ENCODE measurements at places on chromosomes 5 and 9. TPM values are rescaled to one million over a fixed set of nuclear protein-coding genes. Genes with fewer than 3 reads are reported as not detected.

DNA sequence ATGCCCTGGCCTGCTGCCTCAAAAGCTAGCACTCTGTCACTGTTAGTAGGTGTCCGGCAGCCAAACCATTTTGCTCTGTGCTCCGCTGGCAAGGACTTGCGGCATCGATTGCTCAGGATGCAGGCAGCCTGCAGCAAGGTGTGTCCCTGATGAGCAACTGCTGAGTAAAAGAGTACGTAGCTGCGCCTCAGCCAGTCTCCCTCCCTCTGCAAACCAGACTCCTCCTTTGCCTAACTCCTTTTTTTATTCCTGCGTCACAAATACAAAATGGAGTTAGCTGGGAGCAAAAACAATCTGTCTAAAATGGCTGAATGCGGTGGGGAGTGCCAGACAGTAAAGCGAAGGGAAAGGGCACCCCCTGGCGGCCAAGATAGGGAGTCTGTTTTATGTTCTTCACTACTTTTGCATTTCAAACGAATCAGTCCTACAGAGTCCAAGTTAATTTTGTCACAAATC, 61.1 kb downstream of the DIAPH1 start:
- peak; percentile 77 for DNase-seq

GRCh38 chr5:154437281-154437965, 8.4 kb upstream of the SAP30L start:
- no peak for DNase-seq

DNA sequence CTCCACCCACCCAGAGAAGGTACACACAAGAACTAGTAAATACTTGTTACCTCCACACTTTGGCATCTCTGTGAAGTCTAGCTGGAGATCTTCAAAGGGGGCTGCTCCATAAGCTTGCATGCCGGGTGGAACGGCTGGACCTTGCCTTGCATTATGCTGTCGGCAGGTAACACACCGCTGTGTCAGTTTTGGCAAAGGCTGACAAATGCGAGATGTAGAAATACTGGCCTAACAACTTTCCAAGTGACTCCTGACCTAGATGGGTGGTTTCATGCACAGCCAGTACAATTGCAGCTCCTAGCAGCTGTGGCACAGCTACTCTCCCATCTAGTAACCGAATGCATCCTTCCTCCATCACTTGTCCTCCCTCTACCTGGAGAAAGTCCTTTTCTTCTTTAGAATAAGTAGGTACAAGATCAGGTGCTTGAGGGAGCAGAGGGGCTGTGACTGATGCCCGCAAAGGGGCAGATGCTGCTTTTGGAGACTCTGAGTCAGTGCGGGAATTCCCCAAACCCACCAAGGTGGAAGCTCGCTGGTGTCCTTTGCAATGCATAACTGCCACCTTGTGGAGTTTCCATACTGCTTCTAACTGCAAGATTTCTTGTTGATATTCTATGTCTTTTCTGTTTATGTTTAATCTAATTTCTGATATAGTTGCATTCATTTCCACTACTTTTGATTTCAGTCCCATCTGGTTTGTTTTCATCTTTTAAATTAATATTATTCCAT, 78.4 kb downstream of the TMEM161B start:
- DNase-seq = peak; percentile 73

- peak; percentile 60 for DNase-seq
Measured at GRCh38 chr9:4574657-4575243, 84.5 kb downstream of the SLC1A1 start.

GRCh38 chr5:154038261-154038706, 426 bp downstream of the FAM114A2 start:
- no peak for DNase-seq

DNA sequence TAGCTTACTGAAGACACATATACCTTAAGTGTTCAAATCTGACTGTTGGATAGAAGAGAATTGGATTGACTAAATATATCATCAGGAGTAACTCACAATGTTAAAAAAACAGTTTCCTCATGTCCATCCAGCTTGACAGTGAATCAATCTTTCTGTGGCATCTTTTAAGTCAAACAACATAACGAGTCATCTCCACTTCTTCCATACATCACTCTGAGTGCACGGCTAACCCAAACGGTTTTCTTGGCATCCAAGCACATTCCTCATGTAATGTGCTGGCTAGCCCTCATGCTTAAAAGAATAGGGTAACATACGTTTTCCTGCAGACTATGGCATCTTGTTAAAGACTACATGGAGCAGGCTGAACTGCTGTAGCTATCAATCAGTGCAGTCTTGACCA, 291.5 kb upstream of the TRPC7 start:
- DNase-seq = no peak

GRCh38 chr9:31520301-31521085, 864.0 kb upstream of the ACO1 start:
- no peak for DNase-seq

DNA sequence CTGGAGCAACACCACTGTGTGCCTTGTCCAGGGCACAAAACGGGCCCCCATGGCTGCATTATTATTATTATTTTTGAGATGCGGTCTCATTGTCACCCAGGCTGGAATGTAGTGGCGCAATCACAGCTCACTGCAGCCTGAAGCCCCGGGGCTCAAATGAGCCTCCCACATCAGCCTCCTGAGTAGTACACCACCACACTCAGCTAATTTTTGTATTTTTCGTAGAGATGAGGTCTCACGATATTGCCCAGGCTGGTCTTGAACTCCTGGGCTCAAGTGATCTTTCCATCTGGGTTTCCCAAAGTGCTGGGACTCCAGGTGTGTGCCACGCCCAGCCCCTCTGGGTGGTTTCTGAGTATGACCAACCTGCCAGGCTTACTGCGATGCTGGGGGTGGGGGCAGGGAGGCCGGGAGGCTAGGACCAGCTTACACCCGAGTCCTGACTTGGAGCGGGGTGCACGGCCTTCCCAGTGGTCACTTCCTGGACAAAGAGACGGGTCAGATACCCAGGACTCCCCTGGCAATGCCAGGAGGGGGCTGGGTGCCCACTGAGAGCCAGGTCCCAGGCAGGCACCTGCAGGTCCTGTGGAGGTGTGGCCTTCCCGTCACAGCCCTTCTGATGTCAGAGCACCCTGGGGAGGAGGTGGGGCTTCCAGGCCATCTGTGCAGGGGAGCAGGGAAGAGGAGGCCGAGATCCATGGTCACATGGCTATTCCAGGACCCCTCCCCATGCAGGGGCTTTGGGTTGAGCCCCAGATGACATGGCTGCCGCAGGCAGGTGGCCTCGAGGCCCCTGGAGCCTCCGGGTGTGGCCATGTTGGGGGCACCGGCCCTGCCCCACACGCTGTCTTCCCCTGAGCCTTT, 8.3 kb upstream of the NRARP start:
- DNase-seq = peak; percentile 44

DNA sequence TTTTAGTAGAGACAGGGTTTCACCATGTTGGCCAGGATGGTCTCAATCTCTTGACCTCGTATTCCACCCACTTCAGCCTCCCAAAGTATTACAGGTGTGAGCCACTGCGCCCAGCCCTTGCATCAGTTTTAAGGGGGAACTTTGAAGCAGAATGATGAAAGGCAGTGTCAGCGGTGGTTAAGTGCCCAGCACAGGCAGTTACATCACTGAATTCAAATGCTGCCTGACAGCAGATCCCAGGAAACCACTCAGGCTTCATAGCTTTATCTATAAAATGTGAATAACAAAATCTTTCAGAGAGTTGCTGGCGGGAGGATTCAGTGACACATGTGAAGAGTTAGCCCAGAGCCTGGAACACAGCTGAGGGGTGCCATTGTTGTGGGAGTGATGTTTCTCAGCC, 26.5 kb downstream of the FGF1 start:
- no peak for DNase-seq

BARHL1 gene
- total RNA-seq = not detected

SPINK6 gene
- total RNA-seq = not detected

PCDHB4 gene
- 0.35 TPM for total RNA-seq

C9orf153 gene
- total RNA-seq = 0.15 TPM

FOXD1 gene
- not detected for total RNA-seq

LURAP1L gene
- total RNA-seq = 12.7 TPM

PCDHB12 gene
- total RNA-seq = 0.28 TPM

KIF4B gene
- total RNA-seq = not detected

BASP1 gene
- total RNA-seq = 3.4 TPM

NME5 gene
- total RNA-seq = 0.20 TPM
